ENCODE measurements at places on chromosomes 4 and X.
A peak's percentile ranks its signal among the peaks of the same experiment; 100 is the strongest.

- DNase-seq = no peak
Observed at GRCh38 chrX:129235903-129236302, 287.4 kb downstream of the SMARCA1 start.

DNA sequence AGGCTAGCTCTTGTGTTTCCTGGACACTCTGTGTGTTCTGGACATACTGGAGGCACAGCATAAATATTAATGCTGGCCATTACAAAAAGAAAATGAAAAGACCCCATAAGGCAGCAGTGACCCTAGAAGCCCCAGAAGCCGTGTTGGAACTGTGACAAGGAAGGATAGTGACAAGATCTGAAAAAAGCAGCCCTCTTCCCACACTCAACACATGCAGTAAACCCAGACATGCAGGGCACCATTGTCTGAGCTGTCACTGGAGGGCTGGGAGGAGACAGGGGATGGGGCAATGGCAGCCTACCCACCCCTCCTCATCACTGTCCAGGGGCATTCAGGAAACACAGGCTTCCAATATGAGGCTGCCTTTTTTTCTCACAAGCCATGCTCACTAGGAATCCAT, 6.5 kb downstream of the TRIM2 start:
- DNase-seq = no peak

DNA sequence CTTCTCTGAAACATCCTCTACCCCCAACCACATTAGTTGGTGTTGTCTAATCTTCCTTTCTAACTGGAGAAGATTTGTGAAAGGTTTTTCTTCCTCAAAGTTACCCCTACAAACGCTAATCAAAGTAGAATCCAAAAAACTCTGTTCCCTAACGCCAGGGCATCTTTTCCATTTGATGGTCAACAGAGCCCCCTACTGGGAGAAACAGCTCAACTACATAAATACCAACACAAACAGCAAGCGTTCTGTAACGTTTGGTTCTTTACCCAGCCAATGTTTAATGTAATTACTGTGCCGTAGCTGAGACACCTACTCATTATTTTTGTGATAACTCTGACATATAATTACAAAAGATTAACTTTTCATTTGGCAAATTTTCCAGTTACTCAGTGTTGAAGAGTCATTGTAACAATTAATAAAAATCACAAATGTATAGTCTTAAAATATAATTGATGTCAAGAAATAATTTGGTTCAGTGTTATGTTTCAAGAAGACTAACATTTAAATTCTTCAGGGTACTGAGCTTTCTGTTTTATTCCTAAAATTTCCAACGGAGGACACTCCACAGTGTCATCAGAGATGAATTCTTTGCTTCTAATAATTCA, 94.9 kb upstream of the TBC1D9 start:
- DNase-seq = peak; percentile 75

DNA sequence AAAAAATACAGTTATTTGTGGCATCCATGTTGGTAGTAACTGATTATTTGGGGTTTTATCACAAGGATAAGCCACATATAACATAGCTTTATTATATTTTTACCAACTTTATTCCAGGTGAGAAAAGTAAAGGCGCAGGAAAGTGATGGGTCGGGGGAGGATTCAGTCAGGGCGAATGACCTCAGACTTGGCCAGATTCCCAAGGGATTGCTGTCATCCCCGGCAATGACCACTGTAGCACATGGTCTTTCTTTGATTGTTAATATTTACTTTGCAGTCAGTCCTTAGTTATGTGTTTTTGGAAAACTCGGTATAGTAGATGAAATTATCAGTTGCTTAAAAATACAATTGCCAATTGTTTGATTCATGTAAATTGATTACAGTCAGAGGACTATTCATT, 17.6 kb downstream of the GRIA3 start:
- no peak for DNase-seq

GRCh38 chr4:42709392-42710065, 52.6 kb upstream of the ATP8A1 start:
- DNase-seq = no peak

GRCh38 chrX:38036466-38036865, 30.1 kb downstream of the SYTL5 start:
- no peak for DNase-seq

GRCh38 chr4:73603271-73603710, 16.9 kb downstream of the RASSF6 start:
- DNase-seq = peak; percentile 89

DNA sequence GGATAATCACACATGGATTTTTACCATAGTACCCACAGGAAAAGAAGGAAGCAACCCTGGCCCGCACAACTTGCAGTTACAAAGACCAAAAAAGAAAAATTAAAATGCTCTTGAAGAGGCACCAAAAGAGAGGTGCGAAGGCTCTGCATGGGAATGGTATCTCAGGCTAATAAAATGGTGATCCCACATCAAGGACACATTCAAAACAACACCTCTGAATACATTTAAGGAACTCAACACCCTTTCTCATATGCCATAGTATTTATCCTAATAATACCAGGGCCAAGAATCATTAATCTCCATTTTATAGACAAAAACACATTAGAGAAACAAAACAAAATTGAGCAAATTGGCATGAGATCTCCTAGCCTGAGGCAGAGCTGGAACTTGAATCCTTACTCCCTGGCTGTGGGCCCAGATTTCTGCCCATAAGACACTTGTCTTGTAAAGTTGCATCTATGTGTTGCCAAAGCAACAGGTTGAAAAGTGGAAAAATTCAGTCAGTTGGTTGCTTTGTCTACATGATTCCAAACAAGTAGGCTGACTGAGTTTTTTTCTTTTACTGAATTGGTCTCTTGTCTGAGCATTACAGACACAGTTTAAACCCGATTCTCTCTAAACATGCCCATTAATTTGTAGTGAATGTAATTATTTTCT, 33.5 kb downstream of the GUCY2F start:
- no peak for DNase-seq

- peak; percentile 75 for DNase-seq
Observed at GRCh38 chrX:49172280-49172780, 632 bp downstream of the PLP2 start.

GRCh38 chr4:100985576-100985975, 361.8 kb downstream of the PPP3CA start:
- no peak for DNase-seq

- no peak for DNase-seq
Observed at GRCh38 chr4:156053174-156053573, 99.5 kb upstream of the CTSO start.

DNA sequence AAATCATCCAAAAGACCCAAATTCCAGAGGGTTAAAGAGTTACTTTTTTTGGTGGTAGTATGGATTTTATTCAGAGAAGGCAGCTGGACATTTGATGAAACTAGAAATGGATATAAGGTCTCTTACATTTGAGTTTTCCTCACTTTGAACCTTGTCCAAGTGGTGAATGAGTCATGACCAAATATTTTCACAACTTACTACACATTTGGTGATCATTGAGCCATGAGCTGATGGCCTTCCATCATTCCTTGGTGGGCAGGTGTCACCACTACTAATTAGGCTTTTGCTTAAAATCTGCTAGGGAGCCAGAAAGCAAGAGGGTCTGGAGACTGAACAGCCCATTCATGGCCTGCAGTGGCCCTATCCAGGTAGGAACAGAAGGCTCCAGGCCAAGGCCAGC, 620.2 kb upstream of the INTU start:
- no peak for DNase-seq

Data from common myeloid progenitor, CD34-positive (primary cell).